ENCODE measurements at places on chromosomes 13 and 19. TPM values are rescaled to one million over a fixed set of nuclear protein-coding genes. Genes with fewer than 3 reads are reported as not detected.

Gene MAP4K1
- total RNA-seq = 3.1 TPM

Gene EHD2
- 440 TPM for total RNA-seq

Gene SPACA4
- total RNA-seq = not detected

Gene ATP4B
- total RNA-seq = not detected

Gene CD70
- 0.54 TPM for total RNA-seq

Gene C5AR2
- 0.08 TPM for total RNA-seq

Gene CEACAM20
- total RNA-seq = not detected

DNA sequence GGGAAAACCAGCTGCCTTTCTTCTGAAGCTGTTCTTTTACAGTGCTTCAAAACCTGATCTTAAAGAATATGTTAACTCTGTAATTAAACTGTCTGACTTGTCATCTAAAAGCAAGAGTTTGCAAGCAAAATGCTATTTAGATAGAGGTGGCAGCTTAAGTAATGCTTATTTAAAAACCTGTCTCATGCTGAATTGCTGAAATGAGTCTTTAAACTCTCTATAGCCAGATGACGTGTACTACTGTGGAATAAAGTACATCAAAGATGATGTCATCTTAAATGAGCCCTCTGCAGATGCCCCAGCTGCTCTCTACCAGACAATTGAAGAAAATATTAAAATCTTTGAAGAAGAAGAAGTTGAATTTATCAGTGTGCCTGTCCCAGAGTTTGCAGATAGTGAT lies 22.9 kb downstream of the ITM2B start:
- DNase-seq = no peak

DNA sequence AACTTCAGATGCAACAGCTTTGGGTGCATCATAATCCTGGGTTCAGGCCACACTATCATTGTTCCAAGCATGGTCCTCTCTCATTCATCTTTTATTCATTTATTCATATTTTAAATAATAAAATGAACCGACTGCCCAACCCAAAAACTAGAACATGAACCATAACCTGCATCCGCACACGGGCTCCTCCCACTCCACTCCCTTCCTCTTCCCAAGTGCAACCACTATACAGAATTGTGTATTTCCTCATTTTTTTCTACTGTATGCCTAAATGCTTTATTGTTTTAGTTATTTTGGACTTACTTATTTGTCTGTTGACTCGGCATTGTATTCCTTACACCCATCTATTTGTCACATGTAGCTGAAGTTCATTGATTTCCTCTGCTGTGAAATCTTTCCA lies 30.7 kb upstream of the POMP start:
- DNase-seq = no peak

DNA sequence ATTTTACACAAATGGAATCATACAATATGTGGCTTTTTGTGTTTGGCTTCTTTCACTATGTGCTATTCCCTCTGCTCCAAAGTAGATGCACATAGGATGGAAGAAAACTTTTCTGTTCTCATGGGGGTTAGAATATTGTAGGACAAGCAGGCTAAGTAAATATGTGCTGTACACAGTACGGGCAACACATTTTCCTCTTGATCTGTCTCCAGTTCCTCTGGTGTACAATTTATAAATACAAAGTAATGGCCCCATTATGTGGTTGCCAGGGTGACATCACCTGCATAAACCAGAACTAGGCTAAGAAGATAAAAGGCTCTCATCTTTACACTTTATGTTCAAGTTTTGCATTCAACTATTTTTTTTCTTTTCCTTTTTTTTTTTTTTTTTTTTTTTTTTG lies 41.0 kb upstream of the SOX21 start:
- no peak for DNase-seq

DNA sequence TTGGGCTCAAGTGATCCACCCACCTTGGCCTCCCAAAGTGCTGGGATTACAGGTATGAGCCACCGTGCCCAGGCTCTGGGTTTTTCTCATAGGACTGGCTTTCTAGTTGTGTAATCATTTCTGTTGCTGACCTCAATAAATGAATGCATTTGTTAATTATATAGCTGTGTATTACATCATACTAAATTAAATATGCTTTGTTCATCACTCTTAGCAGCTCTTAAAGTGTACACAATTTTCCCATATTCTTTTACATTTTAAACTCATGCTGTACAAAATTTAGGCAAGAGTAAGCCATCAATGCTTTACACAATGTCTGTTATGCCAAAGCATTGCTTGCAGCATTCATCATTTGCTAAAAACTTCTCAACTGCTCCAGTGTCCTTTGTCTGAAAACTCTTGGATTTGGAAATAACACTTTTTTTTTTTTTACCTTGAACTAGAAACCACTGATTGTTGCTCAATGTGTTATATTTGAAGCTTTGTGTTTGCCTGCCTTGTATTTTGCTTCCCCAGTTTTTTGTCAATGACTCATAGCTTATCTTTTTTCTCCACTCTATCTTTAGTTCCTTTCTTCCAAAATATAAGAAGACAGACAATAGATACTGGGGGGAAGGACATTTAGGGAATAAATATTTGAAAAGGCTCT lies 31.4 kb downstream of the CCDC122 start:
- DNase-seq = no peak

GRCh38 chr19:54206030-54206830 lies 5.6 kb downstream of the RPS9 start:
- DNase-seq = no peak

- no peak for DNase-seq
These were observed 3.8 kb upstream of the GARIN5A start for GRCh38 chr19:50480281-50481111.

DNA sequence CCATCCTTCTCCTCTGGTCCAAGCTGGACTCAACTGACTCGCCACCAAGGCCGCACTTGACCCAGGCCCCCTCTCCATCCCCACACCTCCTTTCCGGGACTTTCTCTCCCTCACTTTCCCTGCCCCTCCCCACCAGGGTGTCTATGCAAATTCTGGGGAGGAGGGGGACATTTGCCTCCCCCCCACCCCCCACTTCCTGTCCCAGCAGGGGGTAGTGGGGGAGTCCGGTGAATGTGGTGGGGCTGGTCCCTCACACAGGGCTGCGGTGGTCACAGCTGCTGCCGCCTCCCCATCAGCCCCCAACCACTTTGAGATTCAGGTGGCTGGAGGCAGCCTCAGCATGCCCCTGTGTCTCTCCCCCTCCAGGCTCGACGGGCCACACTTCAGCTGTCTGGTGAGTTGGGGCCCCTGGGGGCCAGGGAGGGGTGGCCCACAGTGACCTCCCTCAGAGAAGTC lies 870 bp downstream of the SPIB start:
- no peak for DNase-seq

- no peak for DNase-seq
These were observed 3.1 kb downstream of the RANBP3 start for GRCh38 chr19:5974721-5975387.

GRCh38 chr19:45391346-45391745 lies 13.5 kb downstream of the PPP1R13L start:
- no peak for DNase-seq

GRCh38 chr19:2187159-2187558 lies 23.4 kb downstream of the DOT1L start:
- DNase-seq = no peak

- peak; percentile 54 for DNase-seq
These were observed 2330.1 kb downstream of the PCDH9 start for GRCh38 chr13:64900039-64900438.

- peak; percentile 49 for DNase-seq
These were observed 41.1 kb downstream of the GPR12 start for GRCh38 chr13:26719356-26719945.

DNA sequence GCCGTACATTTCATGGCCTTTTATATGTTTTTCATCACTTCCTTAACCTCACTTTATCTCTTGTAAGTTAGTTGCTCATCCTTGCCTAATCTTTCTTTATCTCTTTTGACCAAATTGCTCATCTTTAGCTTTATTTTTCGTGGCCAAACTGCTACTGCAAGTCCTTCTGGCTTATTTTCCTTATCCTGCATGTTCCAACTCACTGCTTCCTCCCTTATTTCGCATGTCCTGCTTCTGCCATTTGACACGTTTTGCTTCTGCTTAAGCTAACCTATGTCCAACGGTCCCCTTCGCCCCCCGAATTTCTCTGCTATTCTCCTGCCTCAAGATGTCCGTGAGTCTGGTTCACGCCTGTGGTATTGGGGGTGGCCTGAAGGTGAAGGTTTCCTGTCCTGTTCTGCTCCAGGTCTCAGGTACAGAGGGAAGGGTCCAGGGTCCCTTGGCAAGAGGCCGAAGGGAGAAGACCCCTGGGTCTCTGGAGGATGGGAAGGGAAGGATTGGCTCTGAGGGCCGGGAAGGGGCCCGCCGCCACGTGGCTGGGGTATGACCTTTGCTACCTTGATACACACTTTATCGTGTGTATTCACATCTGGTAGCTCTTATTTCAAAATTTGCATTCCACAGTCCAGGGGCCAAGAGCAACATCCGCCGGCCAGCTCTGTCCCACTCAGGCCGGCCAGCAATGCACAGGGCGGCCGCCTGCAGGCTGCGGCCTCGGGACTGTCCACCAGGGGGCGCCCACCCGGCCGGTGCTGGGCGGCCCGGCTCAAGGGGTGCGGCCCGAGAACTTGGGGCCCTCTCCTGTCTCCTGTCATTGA lies 2.9 kb upstream of the C19orf85 start:
- DNase-seq = no peak

Measured in osteocyte (in vitro differentiated cells).